T-cell (primary cell): ENCODE measurements at places on chromosomes 12 and 14. TPM values are rescaled to one million over a fixed set of nuclear protein-coding genes. Genes with fewer than 3 reads are reported as not detected.

- H3K27me3 ChIP-seq: no peaks in the 10 kb centered on the region
- H3K4me3 ChIP-seq: no peak overlapping the region
- no peaks in the 10 kb centered on the region for H3K36me3 ChIP-seq
Observed at GRCh38 chr12:3012786-3013185, 53.6 kb downstream of the TEAD4 start.

DNA sequence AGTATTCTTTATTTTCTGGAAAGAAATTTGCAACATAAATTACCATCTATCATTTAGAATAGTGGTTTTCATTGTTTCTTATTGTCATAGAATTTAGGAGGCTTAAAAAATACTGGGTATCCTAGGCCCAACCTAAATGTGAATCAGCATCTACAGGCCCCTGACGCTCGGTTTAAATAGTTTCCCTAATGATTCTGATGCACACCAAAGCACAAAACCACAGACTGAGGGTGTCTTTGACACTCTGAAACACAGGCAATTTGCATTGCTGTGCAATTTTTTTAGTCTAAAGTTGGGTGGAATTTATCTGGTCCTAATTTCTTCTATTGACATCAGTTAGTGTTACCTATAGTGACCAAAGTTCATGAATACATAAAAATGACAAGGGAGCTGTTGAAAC, 87.6 kb upstream of the SSTR1 start:
- DNase-seq: no peak
- no peak overlapping the region for H3K4me3 ChIP-seq
- peak overlapping the region; percentile 25 for H3K27ac ChIP-seq
- H3K27me3 ChIP-seq: no peaks in the 10 kb centered on the region

- no peak overlapping the region for H3K27ac ChIP-seq
- no peaks in the 10 kb centered on the region for H3K4me1 ChIP-seq
- no peaks in the 10 kb centered on the region for H3K27me3 ChIP-seq
- H3K4me3 ChIP-seq: no peak overlapping the region
- peaks cover 88% of the 10 kb centered on the region for H3K36me3 ChIP-seq
Observed at GRCh38 chr12:109487181-109488050, 10.0 kb downstream of the UBE3B start.

SERPINA6 gene
- not detected for total RNA-seq

- H3K27ac ChIP-seq: peak overlapping the region; percentile 26
- H3K4me1 ChIP-seq: peaks cover 33% of the 10 kb centered on the region
- H3K4me3 ChIP-seq: no peak overlapping the region
Observed at GRCh38 chr14:68291820-68292219, 472.2 kb downstream of the RAD51B start.

ESPL1 gene
- 1.5 TPM for total RNA-seq

- no peak overlapping the region for H3K4me3 ChIP-seq
- DNase-seq: no peak
- peaks cover 7% of the 10 kb centered on the region for H3K4me1 ChIP-seq
- no peak overlapping the region for H3K27ac ChIP-seq
- no peaks in the 10 kb centered on the region for H3K27me3 ChIP-seq
Observed at GRCh38 chr12:52790427-52791270, 5.3 kb downstream of the KRT3 start.
